Fibroblast of skin of left quadriceps (primary cell): ENCODE measurements at places on chromosomes 16 and 17.

DNA sequence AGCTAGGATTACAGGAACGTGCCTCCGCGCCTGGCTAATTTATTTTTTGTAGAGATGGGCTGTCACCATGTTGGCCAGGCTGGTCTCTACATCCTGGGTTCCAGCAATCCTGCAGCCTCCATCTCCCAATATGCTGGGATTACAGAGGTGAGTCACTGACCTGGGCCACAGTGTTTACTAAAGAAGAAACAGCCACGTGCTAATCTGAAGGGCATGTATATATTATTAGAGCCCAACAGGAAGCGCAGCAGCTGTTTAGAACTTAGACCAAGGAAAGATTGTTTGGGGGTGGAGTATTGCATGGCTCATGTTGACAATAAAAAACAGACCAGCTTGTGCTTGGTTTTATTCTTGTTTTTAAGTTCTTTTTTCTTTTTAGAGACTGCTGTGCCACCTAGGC lies 60.2 kb downstream of the HAPSTR1 start:
- DNase-seq = peak; percentile 14

DNA sequence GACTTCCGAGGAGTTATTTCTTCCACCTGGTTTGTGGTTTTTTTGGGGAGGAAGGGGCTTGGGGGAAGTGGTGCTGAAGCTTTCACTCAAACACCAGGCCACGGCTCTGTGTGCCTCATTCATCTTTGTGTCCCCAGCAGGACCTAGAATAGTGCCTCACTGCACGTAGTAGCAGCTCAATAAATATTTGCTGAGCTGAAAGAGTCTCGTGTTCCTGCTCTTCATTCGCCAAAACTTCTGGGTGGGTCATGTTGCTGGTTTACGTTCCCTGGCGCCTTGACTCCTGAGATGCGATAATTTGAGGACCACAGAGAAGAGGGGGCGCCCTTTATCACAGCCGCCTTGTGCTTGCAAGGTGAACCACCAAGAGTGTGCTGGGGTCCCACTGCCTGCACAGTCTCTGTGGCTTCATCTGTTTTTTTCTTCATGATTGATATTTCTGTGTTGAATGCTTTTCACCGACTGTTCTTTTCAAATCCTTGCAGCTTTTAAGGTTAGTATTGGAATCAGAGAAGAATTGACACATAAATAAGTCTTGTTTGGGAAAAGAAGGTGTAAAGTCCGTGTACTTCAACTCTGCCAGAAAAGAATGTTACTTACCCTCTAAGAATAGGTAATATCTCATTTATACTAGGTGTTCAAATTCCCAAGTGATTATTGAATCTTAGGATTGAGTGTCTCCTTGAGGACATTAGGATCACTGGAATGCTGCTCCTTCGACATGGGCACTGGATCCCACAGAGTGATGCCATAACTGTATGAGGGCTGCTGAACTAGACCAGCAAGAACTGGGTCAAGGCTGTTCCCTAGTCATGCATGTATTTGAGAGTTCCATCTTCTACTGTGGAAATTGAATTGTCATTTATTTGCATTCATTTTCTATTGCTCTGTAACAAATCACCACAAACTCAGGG lies 92.7 kb upstream of the CLEC18A start:
- no peak for DNase-seq

DNA sequence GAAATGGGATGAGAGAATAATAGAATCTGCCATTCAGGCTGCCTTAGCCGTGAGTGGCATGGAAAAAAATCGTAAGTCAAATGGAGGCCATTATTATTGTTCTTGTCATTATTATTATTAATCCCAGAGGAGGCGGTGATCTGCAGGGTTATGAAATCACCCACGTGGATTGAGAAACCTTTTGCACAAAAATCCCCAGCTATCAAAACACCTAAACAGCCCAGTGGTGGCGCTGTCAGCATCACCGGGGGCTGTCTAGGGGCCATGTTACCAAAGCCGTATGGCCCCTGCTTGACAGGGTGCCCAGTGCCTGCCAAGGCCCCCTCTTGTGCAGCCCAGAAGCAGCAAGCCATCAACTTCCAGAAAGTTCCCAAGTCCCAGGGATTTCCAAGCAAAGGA lies 25.2 kb downstream of the CNGB1 start:
- DNase-seq = no peak

DNA sequence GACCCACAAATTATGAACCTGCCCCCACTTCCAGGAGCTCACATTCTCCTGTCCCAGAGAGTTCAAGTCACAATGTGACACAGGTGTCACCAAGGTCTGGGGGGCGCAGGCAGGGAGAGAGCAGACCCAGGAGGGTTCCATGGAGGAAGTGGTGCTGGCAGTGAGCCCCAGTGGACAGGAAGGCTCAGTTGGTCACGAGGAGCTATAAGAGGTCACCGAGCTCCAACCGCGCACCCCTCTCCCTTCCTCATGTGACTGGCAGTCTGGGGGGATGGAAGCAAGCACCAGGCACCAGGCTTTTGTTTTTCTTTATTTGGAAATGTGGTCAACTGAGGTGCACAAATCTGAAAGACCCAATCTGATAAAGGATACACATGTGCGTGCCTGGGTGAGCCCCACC lies 2.5 kb downstream of the ITGAD start:
- DNase-seq = no peak

GRCh38 chr16:31130899-31131298 lies 4.6 kb downstream of the PRSS8 start:
- DNase-seq = no peak

DNA sequence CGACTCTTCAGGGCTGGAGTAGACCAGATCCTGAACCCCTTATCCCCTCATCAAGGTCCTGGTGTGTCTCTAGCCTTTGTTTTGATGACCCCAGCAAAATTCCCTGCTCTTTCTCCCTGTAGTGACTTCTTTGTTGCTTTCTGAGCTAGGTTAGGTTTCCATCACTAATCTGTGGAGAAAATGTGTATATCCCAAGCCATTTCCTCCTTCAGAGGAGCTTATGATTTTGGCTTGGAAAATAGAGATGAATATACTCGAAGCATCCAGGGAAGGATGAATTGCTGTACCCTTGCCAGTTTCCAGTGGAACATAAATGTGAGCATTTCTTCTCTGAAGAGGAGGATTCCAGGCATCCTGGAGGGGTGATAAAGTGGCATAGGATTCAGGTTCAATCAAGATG lies 55.8 kb downstream of the KSR1 start:
- DNase-seq = no peak

DNA sequence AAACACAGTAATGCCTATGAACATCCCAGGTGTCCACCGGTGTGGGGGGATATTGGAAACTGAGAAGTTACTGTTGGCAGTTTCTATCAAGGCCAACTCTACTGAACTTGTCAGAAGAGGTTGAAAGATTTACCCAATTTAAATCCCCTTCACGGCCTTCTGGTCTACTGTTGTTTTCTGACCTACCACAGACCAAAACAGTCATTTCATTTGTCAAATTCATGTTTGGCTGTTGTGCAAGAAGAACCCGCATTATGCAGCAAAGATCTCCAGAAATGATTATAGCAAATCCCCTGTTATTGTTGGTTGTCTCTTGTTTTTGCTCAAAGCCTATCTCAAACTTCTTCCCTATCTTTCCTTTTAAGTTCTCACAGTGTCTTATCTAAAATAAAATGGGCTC lies 73.1 kb upstream of the MAF start:
- DNase-seq = no peak

DNA sequence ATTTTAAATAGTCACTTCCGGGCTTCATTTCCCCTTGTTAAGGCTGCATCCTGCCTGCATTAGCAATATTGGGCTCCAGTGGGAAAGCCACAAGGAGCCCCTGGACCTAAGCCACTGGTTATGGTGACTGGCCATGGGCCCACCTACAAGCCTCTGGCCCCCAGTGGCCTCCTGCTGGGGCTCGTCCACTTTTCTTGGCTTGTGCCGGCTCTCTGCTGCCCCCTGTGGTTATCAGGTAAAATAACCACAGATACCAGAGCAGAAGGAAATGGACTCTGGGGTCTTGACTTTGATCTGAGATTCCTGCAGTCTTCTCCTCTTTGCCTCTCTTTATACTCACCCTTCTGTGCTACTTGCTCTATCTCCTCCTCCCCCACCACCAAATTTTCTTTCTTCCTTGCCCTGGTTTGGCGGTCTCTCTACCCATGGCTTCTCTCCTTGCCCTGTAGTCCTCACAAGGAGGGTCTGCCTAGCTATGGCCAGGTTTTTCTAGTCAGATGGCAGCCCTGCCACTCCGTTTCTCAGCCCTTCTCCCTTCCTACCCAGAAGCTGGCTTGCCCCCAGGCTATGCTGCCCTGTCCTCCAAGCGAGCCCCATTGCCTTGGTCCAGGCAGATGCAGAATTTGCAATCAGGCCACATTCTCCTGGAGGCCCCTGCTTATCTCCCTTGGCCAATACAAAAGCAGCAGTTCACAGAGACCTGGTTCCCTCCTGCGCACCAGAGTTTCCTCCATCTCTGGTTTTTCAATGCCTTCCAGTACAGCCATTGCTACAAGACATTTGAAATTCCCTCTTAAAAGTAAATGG lies 82.9 kb upstream of the RCVRN start:
- no peak for DNase-seq
